ENCODE measurements at places on chromosomes 5 and 9.

- DNase-seq = peak; percentile 53
Observed at GRCh38 chr5:14595189-14595588, 13.6 kb downstream of the OTULINL start.

- DNase-seq = no peak
Observed at GRCh38 chr9:70261131-70261870, 2.5 kb downstream of the SMC5 start.

GRCh38 chr5:171850324-171850947, 64.8 kb downstream of the SMIM23 start:
- DNase-seq = peak; percentile 7

DNA sequence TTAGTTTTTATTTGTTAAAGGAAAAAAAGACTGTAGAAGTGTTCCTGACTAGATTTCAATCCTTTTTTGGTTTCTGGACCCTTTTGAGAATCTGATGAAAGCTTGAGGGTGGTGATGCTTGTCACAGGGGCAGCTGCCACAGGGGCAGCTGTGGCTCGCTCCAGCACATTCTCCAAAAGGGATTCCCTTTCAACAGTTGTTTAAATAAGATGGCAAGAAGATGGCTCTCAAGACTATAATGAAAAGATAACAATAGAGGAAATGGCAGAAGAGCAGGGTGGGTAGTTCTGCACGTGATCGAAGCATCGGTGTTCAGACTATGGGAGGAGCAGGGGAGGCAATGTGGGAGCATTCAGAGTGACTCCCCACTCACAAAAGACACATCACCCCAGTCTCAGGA, 46.5 kb upstream of the TNFAIP8 start:
- DNase-seq = no peak

DNA sequence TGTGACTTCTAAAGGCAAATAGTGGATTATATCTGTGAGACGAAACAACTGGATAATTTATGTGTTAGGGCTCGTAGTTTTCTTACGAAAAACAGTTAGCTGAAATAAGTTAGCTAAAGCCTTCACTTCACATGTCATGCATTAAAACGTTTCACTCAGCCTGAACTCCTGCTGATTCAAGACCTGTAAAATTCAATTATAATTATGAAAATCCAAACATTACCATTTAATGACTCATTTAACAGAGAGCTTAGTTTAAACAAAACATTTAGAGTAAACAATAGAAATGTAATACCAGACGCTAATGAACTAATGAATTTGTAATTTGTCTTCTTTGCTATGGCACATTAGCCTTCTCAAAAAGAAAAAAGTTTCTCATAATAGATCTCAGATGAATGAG, 1.7 kb downstream of the TAL2 start:
- no peak for DNase-seq

DNA sequence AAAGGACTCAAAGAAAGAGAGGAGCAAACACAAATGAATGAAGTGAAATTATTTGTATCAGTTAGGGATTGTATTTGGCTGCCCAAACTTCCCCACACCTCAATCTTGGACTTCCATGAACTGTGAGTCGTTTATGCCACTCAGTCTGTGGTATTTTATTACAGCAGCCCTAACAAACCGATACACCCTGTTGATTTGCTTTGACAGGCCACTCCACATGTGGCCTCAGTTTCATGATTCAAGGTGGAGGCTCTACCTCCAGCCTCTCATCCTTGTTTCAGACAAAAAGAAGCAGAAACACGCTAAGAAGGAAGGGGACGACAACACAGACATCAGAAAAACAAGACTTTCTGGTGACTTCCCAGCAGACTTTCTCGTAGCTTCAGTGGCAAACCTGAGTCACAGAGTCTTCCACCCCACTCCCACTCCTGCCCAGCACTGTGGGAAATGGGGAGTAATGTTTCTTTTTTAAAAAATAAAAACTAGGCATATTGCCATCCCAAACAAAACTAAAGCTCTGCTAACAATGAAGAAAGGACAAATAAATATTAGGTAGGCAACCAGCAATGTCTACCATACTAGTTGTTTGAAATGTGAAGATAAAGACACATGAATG, 52.2 kb upstream of the ABCA1 start:
- DNase-seq = no peak

Data from GF-D8 (cell line).